Cardiac septum (tissue), 1 donor: ENCODE measurements at places on chromosomes 13 and 19.

DNA sequence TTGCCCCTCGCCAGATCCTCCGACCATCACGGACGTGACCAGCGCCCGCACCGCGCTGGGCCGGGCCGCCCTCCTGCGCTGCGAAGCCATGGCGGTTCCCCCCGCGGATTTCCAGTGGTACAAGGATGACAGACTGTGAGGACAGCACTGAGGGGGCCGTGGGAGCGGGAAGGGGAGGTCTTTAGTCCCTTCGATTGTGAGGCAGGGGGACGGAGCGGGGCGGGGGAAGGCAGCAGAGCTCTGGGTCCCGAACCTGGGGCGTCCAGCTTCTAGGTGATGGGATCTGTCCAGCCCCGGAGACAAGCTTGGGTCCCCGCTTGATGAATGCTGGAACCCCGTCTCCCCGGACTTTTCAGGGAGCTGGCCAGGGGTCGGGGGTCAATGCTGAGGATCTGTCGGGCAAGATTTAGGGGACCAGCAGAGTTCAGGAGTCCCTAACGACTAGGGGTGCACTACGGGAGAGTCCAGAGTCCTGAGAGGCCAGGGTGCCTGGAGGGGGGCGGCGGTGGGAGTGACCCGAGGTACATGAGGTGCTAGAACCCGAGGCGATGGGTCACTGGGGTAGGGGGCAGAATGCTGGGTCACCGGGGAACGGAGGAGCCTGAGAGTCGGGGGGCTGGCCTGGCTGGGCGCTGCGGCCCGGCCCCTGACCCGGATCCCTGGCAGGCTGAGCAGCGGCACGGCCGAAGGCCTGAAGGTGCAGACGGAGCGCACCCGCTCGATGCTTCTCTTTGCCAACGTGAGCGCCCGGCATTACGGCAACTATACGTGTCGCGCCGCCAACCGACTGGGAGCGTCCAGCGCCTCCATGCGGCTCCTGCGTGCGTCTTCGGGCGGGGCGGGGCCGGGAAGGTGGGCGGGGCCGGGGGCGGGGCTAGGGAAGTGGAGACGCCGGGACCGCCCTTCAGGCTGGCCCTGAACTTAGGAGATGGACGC lies 14.6 kb downstream of the VSIG10L start:
- DNase-seq, result no peak

- no peak for DNase-seq
Observed at GRCh38 chr13:39786091-39786490, 130.6 kb downstream of the COG6 start.

DNA sequence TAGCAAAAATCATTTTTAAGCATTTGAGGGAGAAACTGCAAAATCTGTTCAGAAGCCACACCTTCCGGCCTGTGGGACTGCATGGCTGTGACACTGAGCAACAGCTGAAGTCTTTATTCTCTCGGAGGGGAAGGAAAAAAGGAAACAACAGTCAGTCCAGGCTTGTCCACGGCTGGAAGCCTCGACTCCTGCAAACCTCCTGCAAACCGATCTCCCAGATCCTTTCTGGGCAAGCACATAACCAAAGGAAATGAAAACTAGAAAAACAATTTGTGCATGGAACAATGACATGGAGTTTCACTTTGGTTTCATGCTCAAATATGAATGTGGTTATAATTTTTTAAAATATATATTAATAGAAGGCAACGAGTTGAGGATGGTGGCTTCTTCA lies 1.0 kb downstream of the COL4A1 start:
- DNase-seq, result peak; percentile 20

DNA sequence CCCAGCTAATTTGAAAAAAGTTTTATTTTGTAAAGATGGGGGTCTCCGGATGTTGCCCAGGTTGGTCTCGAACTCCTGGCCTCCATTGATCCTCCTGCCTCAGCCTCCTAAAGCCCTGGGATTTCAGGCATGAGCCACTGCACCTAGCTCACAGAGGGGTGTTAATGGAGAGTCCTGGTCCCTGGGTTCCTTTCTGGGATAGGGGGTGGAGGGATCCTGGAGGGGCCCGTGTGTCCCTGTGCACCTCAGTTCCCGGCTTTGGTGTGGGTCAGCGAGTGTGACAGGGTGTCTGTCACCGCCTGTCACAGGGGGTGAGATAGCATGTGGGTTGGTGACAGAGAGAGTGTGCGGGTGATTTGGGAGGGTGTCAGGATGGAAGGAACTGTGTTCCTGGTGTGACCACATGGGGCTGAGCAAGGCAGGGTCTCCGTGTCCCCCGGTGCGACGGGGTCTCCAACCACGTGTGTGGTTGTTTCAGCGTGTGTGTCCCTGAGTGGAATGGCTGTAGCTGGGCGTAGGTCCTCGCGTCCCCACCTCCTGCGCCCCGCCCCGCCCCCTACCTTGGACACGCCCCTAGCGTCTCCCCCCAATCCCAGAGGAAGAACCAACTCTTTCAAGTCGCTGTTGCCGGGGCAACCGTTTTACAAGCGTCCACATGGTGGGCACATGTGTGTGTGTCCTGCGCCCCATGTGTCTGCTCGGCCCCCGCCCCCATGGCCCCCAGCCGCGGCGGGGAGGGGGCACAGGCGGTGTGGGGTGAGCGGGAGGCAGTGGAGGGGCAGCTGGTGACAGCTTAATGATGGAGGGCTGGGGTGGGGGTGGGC lies 2.9 kb upstream of the NRTN start:
- DNase-seq, result no peak

DNA sequence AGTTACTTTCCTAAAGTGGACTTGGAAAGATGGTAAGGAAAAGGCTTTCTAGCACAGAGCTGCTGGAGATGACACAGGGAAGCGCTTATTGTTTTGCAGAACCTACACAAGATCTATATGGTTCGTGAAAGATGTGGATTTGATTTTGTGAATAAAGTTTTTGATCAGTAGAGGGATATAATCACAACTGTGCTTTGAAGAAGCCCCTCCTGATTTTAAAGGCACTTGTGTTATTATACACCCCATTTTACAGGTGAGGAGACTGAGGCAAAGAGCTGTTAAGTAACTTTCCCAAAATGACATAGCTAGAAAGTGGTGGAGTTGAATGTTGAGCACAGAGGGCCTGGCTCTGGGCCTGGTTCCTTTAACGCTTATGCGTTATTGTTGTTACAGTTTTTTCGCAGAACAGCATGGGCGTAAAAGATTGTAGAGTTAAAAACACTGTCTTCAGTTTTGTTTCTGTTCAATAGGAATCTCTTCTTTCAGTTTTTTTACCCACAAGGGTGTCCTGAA lies 1.4 kb downstream of the TDRD3 start:
- DNase-seq, result no peak
